T-helper 2 cell (primary cell): ENCODE measurements at places on chromosomes 5 and 9.

DNA sequence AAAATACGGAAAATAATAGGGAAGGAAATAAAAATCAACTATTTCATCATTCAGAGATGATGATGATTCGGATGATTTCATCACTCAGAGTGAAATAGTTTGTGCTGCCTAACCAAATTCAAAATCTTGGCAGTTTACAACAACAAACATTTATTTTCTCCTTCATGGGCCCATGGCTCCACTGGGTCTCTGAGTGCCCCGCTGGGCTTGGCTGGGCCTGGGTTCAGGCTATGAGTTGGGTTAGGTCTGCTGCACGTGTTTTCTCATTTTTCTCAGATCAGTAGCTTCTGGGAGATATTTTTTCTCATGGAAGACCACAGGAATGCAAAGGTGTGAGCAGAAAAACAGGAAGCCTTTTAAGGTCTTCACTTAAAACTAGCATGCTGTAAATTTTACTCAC, 24.0 kb upstream of the F2RL1 start:
- no peak for DNase-seq

DNA sequence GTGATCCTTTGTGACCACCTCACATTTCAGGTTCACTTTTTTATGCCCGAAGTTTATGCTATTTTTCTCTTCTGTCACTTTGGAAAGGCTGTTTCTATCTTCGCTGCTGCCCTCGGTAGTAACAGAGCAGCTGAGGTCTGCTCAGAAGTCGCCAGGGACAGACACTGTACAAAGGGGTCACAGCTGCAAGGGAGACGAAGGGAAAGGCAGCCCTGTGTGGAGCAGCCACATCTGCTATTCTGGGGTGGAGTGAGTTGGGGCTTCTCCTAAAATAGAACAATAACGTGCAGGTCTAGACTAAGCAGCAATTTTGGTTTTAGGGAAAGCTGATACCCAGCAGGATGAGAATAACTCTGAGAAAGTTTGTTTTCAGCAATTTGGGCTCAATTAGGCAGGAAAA, 72.5 kb downstream of the ACTL7B start:
- no peak for DNase-seq

- no peak for DNase-seq
Measured at GRCh38 chr9:116524778-116525470, 162.2 kb upstream of the TRIM32 start.

DNA sequence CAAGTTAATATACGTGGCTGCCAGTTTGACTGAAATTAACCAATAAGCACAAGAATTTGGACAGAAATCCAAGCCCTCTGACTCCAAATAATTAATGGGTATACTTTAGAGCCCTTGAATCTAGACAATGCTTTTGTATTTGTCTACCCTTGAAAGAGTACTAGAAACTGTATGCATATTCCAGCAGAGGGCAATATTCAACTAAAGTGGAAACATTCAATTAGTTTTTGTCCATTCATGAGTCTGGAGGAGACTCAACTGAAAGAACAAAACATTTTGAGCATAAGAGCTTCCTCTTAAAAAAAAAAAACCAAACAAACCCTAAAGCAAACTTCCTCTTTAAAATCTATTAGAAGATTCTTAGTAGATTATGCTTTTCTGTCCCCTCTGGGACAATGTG, 157.8 kb downstream of the ARHGEF28 start:
- peak; percentile 14 for DNase-seq

DNA sequence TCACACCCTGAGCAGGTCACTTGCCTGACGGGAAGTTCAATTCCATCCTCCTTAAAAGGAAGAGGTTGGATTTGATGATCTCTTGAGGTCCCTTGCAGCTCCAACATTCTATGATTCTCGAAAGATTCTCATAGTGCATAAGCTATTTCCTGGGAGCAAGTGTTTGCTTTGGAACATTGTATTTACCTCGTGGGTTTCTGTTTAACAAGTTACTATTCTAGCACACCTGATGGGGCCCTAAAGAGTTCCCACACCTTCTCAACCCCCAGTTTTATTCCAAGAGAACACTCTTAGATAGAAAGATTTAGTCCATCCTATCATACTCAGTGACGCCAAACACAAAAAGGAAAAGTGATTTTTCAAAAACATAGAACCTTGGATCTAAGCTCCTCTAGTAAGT, 23.4 kb downstream of the NR4A3 start:
- DNase-seq = no peak

- no peak for DNase-seq
Measured at GRCh38 chr5:11383506-11384095, 520.6 kb downstream of the CTNND2 start.

- no peak for DNase-seq
Measured at GRCh38 chr9:17520268-17521064, 58.4 kb upstream of the SH3GL2 start.

GRCh38 chr9:132184124-132184523, 22.3 kb downstream of the NTNG2 start:
- DNase-seq = no peak

DNA sequence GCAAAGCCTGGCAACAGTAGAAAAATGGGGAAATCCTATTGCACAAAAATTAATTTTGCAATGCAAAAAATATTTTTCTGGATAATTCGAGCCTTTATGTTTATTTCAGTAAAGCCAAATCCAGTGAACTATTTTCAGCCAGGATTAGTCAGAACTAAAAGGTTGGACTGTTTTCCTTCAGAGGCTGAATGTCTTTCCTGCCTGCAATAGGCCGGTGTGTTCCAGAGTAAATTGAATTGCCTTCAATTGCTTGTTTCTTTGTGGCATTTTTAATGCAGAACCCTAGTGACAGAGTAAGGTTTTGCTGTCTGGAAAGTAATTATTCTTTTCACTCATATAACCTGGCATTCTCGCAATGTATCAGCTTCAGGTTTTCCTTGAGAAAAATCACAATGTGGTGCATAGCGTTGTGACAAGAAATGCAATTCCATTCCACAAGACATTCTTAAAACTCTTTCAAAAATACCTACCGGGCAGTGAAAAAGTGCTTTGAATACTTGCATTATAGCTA, 183.7 kb downstream of the GLIS3 start:
- DNase-seq = no peak

- DNase-seq = no peak
Measured at GRCh38 chr5:58849223-58849622, 266.3 kb downstream of the RAB3C start.

GRCh38 chr9:65432051-65432450, 147.0 kb upstream of the FOXD4L5 start:
- DNase-seq = no peak

GRCh38 chr9:34046784-34047379, 1.8 kb downstream of the UBAP2 start:
- no peak for DNase-seq

GRCh38 chr5:151080613-151081430, at the start of gene TNIP1:
Gene TNIP1 (minus strand): TSS chr5:151081034. CDS start chr5:151065095, 15,939 bp downstream.
- peak; percentile 96 for DNase-seq

GRCh38 chr5:15222156-15222555, 277.8 kb upstream of the FBXL7 start:
- DNase-seq = no peak

DNA sequence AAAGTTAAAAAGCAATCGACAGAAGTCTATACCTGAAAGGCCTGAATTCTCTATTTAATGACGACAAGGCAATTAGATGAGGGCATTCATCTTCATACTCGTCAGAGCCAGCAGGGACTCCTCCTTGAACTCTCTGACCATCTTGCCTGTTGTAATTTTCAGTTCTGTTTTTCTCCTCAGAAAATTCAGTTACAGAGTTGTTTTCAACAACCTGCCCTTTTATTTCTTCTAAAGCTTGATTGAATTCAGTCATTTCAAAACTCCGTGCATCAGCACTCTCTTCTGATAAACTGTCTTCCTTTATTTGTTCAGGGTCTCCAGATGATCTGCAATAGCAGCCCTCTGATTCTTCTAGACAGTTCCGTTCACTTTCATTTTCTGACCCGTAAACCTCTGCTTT, 15.6 kb downstream of the RIOK2 start:
- no peak for DNase-seq

GRCh38 chr9:14812806-14813205, 90.3 kb upstream of the CER1 start:
- DNase-seq = no peak

- DNase-seq = no peak
Measured at GRCh38 chr5:62828742-62829603, 250.4 kb downstream of the LRRC70 start.

- DNase-seq = no peak
Measured at GRCh38 chr9:28938981-28939380, 1365.7 kb upstream of the C9orf72 start.

GRCh38 chr5:177132136-177133095, 1.2 kb upstream of the NSD1 start:
- no peak for DNase-seq

DNA sequence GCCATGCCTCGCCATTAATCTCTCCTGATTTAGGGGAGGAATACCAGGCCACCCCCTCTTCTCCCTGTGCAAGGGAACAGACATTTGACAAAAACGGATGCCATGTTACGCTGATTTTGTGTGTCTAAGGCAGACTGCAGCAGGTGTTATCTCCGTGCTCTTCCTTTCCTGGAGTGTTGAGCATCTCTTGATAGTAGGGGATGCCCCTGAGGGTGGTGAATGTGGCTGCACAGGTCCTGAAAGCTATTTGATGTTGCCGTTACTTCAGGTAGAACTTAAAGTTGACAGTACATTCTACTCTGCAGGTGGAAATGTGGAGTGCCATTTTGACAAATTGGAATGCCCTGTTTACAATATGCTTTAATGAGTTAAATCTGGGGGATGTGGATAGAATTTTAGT, 21.5 kb downstream of the TENT4A start:
- no peak for DNase-seq

DNA sequence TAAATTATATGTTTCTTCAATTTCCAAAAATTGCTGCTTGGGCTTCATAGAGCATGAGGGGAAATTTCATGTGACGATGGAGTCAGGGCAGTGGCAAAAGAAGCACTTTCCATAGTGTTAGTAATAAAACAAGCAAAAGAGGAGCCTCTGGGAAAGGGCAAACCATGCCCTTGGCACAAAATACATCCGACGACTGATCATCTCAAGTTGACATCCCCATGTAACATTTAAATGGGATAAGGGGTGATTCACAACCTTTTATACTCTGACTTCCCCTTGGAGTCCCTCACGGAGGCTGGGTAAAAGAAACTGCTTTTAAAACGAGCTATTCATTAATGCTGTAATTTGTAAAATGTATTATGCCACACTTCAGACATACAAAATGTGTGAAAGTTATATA, 161.4 kb upstream of the DMRT1 start:
- DNase-seq = no peak

DNA sequence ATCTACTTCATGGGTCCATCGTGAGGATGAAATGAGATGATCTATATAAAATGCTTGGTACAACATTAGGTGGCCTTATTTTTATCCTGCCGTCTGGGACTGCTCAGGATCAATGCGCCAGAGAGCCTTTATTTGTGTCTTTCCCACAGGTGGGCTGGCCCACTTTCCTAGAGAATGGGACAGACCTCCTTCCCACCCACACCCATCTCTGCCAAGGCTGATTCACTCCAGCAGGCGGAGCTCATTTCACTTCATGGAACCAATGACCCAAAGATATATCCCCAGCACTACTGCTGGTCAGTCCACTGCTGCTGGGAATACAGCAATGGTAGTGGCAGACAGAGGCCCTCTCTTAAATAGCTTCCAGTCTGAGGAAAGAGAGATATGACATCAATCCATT, 35.7 kb downstream of the TGFBI start:
- no peak for DNase-seq

GRCh38 chr5:126104951-126105350, 318.3 kb upstream of the GRAMD2B start:
- no peak for DNase-seq

- DNase-seq = no peak
Measured at GRCh38 chr5:167982-168660, 23.2 kb upstream of the LRRC14B start.

- DNase-seq = no peak
Measured at GRCh38 chr5:170110403-170111087, 4.8 kb downstream of the FOXI1 start.

DNA sequence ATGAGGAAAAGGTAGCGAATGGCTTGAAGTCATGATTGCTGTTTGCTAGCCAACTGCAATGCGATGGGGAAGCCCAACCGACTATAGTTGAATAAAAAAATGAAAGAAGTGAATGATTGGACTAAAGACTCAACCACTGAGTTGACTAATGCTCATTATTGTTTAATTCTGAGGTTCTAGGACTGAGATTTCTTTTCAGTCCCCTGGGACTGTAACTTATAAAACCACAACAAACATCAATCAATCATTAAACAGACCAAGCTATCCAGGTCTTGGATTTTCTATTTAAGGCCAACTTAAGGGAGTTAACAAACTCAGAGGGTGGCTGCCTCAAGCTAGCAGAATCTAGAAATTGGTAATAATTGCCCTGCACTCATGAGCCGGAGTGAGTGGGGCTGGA, 154.2 kb downstream of the DOCK2 start:
- no peak for DNase-seq

GRCh38 chr9:16205455-16205854, 652.6 kb downstream of the CCDC171 start:
- DNase-seq = no peak

GRCh38 chr5:170760113-170760512, 23.4 kb upstream of the GABRP start:
- DNase-seq = no peak

DNA sequence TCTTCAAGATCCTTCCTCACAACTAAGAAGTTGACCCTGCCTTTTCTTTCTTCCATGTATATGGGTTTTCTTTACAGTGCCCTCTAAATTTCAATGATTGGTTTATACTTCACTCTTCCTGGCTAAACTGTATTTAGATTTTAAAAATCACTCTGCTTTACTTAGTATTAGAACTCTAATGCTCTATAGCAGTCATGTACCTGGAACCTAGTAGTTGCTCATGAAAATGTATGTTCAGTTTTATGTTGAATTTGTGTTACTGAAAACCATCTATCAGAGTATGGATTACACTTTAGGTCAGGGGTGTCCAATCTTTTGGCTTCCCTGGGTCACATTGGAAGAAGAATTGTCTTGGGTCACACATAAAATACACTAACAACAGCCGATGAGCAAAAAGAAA, 1024.3 kb downstream of the NR2F1-AS1 start:
- no peak for DNase-seq

GRCh38 chr5:81534441-81534840, 140.5 kb upstream of the ACOT12 start:
- no peak for DNase-seq

- no peak for DNase-seq
Measured at GRCh38 chr9:84154320-84154719, 173.7 kb downstream of the RMI1 start.

DNA sequence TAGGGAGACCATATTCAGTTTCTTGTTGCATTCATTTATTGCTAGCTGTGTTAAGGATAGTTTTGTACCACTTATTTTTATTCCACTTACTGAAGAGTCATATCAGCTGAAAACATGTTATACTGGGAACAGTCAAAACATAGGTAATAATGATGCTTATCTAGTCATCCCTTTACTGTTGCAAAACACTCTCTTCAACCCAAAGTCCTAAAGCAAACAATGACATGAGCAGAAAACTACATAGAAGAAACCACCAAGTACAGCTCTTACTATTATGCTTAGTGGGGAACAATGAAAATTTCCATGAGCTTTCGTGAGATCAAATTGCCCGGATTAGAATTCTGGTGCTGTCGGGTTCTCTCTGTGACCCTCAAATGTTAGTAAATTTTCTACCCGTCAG, 681.4 kb downstream of the NR2F1-AS1 start:
- no peak for DNase-seq
